ENCODE measurements at places on chromosomes 6 and 20. TPM values are rescaled to one million over a fixed set of nuclear protein-coding genes. Genes with fewer than 3 reads are reported as not detected.
A peak's percentile ranks its signal among the peaks of the same experiment; 100 is the strongest.

- DNase-seq: no peak
Measured at GRCh38 chr6:7821426-7821825, 89.2 kb downstream of the TXNDC5 start.

GRCh38 chr20:40880063-40880728 lies 148.4 kb upstream of the TOP1 start:
- DNase-seq: peak; percentile 58

- no peak for DNase-seq
Measured at GRCh38 chr6:53062169-53062539, 3.0 kb upstream of the FBXO9 start.

DNA sequence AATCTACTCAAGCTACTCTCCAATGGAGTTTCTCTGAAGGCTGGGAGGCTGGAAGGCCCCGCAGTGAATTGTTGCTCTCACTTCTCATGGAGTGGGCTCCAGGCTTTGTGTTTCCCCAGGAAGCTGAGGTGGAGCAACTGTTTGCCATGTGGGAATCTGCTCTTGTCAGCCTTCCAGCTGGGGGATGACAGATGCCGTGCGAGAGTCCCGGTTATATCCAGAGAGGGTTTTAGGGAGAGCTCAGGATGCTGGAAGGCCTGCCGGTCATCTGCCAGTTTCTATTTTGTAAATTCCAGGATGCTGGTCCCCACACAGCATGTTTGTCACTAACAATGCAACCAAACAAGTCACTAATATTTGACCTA lies 98.2 kb upstream of the NAA20 start:
- DNase-seq: no peak

DNA sequence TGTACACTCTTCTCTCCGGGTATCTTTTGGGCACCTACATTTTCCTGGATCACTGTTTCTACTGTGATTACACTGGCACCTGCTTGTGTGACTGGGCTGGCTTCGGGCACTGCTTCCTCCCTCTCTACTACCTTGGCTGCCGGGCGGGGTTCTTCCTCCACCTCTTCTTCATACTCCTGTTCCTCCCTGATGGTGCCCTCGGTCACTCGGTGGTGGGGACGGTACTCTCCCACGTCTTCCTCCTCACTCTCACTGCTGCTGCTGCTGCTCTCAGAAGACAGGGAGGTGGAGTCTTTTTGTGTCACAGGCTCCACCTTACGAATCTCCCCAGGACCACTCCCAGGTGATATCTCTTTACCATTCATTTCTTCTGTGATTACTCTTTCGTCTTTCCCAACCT lies 42.5 kb downstream of the SMLR1 start:
- no peak for DNase-seq

DNA sequence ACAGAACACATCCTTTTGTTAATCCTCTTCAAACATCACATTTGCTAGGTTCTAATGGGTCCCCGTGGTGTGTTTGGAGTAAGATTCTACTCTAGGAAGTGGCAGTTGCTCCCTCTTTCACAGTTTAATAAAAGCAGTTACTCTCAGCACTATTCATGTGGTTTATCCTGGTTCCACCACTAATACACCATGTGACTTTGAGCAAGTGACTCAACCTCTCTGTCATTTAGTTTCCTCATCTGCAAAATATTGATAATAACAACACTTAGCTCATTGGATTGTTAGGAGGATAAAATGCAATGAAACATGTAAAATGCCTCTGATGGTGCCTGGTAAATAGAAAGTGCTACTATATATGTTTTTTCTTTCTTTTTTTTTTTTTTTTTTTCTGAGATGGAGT lies 488.0 kb upstream of the NOX3 start:
- DNase-seq: no peak

- no peak for DNase-seq
Measured at GRCh38 chr20:24560571-24561491, 91.4 kb downstream of the SYNDIG1 start.

DNA sequence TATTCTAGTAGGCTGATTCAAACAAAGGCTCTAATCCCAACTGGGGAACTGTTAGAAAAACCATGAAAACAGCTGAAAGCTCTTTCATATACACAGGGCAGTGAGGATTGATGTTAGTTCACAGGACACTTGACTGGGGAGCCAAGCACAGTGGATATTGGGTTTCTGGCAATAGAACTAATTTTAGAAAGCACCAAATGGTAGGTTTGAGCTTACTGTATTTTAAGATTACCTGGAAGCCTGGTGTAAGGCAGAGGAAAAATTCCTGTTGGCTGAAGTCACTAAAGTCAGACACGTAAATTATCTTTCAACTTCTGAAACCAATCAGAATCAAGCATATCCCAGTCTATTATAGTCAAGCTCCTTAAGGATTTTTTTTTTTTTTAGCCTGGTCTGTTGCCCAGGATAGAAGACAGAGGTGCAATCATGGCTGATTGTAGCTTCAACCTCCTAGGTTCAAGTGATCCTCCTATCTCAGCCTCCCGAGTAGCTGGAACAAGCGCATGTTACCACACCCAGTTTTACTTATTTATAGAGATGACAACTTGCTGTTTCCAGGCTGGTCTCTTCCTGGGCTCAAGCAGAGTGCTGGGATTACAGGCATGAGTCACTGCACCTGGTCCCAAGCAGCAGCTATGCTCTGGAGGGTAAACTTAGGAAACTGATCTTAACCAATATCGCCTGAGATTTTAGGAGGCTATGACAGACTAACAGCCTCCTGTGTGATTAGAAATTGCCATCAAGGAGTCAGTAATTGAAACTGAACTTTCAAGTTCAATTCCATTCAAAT lies 32.5 kb upstream of the SYNCRIP start:
- peak; percentile 16 for DNase-seq

DNA sequence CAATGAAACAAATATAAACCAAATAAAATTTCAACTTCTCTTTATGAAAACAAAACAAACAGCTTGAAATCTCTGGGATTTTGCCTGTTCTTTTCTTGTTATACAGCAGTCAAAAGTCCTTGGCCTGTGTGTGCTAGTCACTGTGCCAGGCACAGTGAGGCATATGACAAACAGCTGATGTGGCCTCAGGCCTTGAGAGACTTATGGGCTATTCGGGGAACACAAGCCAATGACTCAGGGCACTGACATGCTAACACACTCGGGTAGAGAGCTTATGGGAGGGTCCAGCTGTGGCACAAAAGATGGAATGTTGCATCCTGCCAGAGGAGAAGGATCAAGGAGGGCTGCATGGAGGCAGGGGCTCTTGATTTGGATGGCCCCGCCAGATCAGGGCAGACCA lies 95.4 kb upstream of the NKX2-2 start:
- DNase-seq: no peak

Gene IRAK1BP1
- total RNA-seq: 8.1 TPM

Gene MAS1
- total RNA-seq: not detected

Gene LINC00237
- not detected for total RNA-seq

Gene ALDH8A1
- total RNA-seq: not detected

Gene PAK5
- total RNA-seq: not detected

Gene ZBP1
- 1.5 TPM for total RNA-seq

Gene LBP
- not detected for total RNA-seq

Gene ZNF391
- total RNA-seq: not detected

Gene OR2W1
- total RNA-seq: not detected

Gene TBX18
- total RNA-seq: not detected

Gene SPEF1
- total RNA-seq: 0.27 TPM

Gene CNKSR3
- total RNA-seq: not detected
